ENCODE measurements at places on chromosomes 2 and 18. TPM values are rescaled to one million over a fixed set of nuclear protein-coding genes. Genes with fewer than 3 reads are reported as not detected.

DNA sequence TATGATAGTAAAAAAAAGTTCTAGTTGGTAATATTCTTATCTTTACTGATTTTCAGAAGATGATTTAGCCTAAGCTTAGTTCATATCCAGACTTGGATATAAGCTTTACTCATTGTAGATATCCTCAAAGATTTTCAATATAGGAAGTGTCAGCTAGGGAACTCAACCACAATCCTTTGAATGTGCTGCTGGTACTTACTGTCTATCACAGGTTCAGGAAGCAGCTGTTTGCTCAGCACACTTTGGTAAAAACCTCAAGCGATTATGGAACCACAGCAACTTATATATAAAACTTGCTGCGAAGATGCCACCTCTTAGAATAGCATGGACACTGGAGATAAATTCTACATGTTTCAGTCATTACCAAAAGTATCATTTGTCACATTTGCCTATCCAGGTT, 60.1 kb upstream of the TNFRSF11A start:
- DNase-seq, result peak; percentile 3

DNA sequence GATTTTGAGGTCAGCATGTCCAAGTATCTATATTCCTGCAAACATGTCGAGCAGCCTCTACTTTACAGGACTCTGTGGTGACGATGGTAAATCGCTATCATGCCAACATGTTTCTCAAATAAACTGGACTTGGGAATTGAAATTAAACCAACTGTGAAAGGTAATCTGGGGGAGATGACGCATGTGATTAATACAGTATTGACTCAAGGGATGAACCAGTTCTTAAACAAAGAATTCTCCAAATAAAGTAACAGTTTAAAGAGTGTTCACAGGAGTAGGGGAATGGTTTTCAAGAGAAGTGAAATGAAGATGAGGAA, 54.3 kb downstream of the THUMPD2 start:
- DNase-seq, result no peak

DNA sequence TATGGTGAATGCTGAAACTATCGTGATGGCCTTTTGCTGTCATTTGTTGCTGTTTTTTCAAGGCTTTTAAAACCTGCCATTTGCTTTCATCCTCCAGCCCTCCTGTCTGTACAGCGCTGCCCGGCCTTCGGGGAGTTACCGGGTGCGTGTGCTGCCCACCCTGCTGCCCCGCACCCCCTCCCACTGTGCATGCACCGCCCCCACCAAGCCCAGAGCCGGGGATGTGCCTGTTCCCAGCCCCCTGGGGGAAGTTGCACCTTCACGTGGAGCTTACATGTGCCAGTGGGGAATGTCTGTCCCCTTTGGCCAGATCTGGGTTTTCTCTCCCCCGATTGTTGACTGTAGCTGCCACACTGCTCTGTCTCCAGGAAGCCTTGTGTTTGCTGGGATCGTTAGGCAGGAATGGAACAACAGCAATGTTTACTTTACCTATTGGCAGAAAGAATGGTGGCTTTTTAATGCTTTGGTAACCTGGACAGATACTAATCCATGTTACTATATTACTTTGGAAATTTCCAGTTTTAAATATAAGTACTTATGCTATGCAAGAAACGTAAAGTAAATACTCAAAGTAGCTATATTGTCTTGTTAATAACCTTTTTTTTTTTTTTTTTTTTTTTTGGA, 64.8 kb upstream of the RBM44 start:
- DNase-seq, result peak; percentile 26

UGT1A5 gene
- total RNA-seq, result not detected
